ENCODE measurements at places on chromosomes 2 and 18. TPM values are rescaled to one million over a fixed set of nuclear protein-coding genes. Genes with fewer than 3 reads are reported as not detected.
A peak's percentile ranks its signal among the peaks of the same experiment; 100 is the strongest.

The CD8B gene
- total RNA-seq: not detected

The SRBD1 gene
- 23.2 TPM for total RNA-seq

The SLC35G4 gene
- not detected for total RNA-seq

The HOXD13 gene
- total RNA-seq: 10.3 TPM

The FOSL2 gene
- 16.8 TPM for total RNA-seq

The RTTN gene
- 21.7 TPM for total RNA-seq

The BMP10 gene
- not detected for total RNA-seq

The CD207 gene
- total RNA-seq: 0.08 TPM

The OR6B2 gene
- not detected for total RNA-seq

- DNase-seq: no peak
These were observed 495.4 kb upstream of the PIK3C3 start for GRCh38 chr18:41459656-41460055.

- no peak for DNase-seq
These were observed 490.7 kb downstream of the NUP35 start for GRCh38 chr2:183614799-183615435.

DNA sequence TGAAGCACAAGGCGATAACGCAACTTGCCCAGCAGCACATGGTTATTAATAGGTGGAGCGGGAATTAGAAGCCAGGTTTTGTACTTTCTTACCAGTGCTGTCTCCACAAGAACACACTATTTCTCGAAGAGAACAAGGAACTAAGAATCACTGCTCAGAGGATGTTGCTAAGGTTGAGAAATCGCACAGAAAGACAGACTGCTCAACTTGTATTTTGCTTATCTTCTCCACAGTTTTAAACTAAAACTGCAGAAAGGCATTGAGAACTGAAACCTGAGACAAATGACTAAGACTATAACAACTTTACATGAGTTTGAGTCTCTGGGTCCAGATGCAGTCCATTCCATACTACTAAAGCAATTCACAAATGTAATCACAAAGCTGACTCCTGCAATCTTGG lies 6.2 kb downstream of the PRKD3 start:
- DNase-seq: peak; percentile 47

DNA sequence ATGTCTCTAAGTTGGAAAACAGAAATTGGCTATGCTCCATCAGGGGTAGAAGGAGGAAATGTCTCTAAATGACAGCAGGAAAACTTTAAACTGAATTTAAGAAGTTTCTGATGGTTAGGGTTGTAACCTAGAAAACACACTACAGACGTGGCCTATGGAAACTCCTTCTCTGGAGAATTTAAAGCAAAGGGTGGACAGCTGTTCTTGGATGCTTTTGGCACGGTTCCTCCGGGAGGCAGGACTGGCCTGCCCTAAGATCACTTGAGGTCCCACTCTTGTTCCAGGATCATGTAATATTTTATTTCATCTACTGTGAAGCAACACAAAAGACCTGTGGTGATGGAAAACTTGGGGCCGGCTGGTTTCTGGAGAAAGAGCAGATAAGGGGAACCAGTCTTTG lies 77.0 kb downstream of the NRP2 start:
- DNase-seq: no peak

GRCh38 chr2:156792242-156792840 lies 356.2 kb downstream of the GPD2 start:
- DNase-seq: no peak

GRCh38 chr2:176613323-176613987 lies 344.2 kb downstream of the MTX2 start:
- DNase-seq: no peak

GRCh38 chr2:156619021-156619539 lies 182.9 kb downstream of the GPD2 start:
- DNase-seq: no peak

GRCh38 chr18:6056171-6056910 lies 161.0 kb upstream of the TMEM200C start:
- DNase-seq: no peak

DNA sequence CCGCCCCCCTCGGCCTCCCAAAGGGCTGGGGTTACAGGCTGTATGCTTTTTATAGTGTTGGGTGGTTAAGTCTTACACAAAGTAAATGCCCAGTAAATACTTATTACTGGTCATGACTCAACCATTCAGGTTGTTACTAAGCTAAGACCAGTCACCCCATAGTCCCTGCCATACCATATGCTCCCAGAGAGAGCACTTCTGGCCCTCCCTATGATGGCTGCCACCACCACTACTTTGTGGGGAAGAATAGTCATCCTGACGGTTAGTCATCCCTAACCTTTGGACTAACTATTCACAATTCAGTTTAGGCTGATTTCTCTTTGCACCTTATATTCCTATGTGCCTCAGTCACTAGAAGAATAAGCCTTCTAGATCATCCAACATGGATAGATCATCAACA lies 42.0 kb upstream of the MSH2 start:
- no peak for DNase-seq

DNA sequence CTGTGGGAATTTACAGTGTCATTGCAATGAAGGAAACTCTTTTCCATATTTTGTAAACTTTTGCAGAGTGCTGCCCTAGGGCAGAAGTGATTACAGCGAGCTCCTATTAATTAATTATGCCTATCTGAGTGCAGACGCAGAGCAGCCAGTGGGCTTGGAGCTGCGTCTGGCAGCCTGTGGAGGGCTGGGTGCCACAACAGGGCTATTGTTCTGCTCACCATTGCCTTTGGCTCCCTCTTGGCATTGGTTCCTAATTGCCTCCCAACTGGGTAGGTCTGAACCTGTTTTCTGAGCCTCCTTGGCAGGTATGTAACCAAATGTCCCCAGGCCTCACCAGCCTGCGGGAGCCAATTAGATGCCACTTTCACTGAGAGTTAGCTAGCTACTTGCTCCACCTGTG lies 25.6 kb upstream of the ITGB6 start:
- peak; percentile 59 for DNase-seq

GRCh38 chr2:12501469-12502158 lies 215.1 kb upstream of the TRIB2 start:
- peak; percentile 50 for DNase-seq
